ENCODE measurements at places on chromosomes 7 and 10. TPM values are rescaled to one million over a fixed set of nuclear protein-coding genes. Genes with fewer than 3 reads are reported as not detected.
A peak's percentile ranks its signal among the peaks of the same experiment; 100 is the strongest.

GRCh38 chr10:3873728-3874461 is 88.9 kb upstream of the KLF6 start:
- DNase-seq = no peak

GRCh38 chr10:100659361-100660098 is 85.9 kb upstream of the PAX2 start:
- no peak for DNase-seq

Gene RSBN1L
- 2.8 TPM for polyA plus RNA-seq

GRCh38 chr7:24825931-24826661 is 68.8 kb upstream of the GSDME start:
- no peak for DNase-seq

Gene NEBL
- polyA plus RNA-seq = not detected

- no peak for DNase-seq
These were observed 6.9 kb upstream of the GSTO2 start for GRCh38 chr10:104262055-104262454.

Gene CPA4
- 54.9 TPM for polyA plus RNA-seq

- DNase-seq = no peak
These were observed 208.4 kb upstream of the KLF14 start for GRCh38 chr7:130942211-130942964.

DNA sequence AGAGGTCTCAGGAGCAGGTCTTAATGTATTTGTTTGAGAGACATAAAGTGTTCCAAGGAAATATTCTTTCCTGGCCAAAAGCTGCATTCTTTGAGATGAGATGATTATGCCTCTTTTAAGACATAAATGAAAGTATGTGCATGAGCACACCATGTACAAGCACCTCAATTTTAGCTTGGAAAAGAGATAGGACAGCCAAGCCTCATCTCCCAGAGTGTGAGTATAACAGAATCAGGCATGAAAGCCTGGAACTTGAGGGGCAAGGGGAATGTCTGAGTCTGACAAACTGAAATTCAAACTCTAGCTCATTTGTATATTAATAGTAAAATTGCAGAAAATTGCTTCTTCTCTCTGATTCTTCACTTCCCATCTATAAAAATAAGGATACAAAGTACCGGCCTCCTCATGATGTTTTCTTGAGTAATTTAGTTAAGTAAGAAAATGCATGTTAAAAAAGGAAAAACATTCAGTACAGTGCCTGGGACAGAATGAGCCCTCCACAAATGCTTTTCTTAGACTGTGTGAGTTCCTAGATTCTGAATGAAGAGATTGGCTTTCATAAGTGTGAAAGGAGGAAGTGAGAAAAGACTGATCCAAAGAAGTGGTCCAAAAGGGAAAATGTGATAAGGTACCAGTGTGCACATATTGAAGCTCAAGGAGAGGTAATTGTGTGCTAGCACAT is 1260.9 kb upstream of the SORCS1 start:
- no peak for DNase-seq

DNA sequence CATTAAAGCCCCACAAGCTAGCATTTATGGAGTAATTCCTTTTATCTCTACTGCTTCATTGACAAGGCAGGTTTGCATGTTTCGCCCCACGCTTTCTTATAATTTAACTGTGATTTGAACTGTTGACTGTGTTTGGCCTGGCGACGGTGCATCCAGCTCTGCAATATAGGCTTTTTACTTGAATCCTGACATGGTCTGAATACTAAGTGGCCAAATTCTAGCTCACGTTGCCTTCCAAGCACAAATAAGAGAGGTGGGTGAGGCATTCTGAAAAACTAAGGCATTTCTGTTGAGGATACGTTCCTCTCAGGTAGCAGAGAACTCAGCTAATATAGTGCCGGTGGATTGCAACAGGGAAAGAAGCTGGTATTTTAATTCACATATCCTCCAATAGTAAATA is 61.8 kb downstream of the NRP1 start:
- DNase-seq = no peak

GRCh38 chr7:6168477-6168868 is 104.0 kb downstream of the CYTH3 start:
- DNase-seq = no peak

GRCh38 chr7:103735377-103735776 is 254.1 kb downstream of the RELN start:
- DNase-seq = no peak

DNA sequence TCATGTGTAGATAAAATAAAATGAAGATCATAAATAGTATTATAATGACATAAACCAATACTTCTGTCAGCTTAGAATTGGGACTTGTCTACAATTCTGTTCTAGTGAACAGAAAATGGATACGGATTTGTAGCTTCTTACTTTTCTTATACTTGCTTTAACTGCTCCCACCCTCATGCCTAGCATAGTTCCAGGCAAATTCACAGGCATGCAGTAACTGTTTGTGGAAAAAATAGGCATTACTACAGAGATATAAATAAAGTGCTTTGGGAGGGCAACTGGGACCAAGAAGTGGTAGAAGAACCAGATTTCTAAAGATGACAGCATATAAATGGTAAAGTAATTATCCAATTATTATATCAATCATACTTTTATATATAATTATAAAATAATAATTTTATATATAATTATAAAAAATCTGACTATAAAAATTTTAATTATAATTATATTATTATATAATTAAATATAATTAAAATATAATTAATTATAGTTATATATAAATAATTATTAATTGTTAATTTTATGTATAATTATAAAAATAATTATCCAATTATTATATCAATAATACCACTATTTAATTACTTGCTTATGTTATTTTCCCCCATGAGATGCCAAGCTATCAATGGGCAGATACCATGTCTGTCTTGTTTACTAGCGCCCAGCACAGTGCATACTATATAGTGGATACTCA is 144.1 kb downstream of the NOC3L start:
- no peak for DNase-seq

DNA sequence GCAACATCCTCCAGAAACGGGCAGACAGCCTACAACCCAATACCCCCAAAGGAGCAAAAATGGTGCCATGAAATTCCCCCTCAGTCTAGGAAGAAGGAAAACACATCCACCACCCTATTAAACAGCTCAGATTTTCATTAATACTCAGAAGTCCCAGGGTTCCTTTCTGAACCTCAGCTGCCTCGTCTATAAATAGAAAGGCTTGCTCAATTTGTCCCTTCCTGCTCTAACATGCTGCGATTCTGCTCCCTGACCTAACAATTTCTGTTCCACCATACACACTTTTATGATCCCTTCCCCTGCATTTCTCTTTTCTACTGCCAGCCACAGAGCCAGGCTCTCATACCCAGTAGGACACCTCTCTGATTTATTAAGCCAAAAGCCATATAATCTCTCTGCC is 68.1 kb downstream of the MTERF1 start:
- DNase-seq = no peak

DNA sequence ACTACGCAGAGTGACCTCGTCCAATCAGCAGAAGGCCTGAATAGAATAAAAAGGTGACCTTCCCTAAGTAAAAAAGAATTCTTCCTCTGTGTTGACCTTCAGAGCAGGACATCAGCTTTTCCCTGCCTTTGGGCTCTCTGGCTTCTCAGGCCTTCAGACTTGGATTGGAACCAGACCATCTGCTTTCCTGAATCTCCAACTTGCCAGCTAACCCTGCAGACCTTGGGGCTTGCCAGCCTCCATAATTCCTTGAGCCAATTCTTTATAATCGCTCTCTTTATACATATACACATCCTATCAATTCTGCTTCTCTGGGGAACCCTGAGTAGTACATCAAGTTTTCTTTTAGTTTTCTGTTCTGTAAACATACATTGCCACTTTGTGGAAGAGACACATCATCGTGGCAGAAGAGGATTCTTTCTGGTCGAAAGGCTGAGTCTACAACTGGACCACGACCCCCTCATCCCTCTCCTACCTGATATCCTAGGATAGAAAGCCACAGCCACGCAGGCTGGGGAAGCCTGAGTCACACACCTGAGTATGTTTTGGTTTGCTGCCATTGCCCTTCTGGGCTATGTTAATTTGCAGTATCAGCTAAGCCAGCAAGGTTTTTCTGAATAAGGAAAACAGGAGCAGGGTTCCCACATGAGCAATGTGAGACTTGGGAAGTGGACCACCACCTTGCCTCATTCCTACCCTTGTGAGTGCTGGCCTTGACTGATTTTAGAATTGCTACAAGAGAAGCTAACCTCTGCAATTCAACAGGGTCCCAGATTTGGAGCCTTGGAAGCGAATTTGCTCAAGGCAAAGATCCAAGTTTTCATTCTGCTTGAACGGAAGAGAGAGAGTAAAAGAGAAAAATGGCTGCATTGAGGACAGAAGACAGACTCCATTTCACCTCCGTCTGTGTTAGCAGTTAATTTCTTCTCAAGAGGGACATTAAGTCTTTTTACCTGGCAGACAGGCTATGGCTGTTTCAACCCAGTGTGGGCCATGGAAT is 445.2 kb upstream of the FZD8 start:
- no peak for DNase-seq

GRCh38 chr10:3122486-3123205 is 49.9 kb downstream of the PITRM1 start:
- DNase-seq = no peak

GRCh38 chr7:112001091-112001826 is 204.9 kb downstream of the DOCK4 start:
- DNase-seq = peak; percentile 4

DNA sequence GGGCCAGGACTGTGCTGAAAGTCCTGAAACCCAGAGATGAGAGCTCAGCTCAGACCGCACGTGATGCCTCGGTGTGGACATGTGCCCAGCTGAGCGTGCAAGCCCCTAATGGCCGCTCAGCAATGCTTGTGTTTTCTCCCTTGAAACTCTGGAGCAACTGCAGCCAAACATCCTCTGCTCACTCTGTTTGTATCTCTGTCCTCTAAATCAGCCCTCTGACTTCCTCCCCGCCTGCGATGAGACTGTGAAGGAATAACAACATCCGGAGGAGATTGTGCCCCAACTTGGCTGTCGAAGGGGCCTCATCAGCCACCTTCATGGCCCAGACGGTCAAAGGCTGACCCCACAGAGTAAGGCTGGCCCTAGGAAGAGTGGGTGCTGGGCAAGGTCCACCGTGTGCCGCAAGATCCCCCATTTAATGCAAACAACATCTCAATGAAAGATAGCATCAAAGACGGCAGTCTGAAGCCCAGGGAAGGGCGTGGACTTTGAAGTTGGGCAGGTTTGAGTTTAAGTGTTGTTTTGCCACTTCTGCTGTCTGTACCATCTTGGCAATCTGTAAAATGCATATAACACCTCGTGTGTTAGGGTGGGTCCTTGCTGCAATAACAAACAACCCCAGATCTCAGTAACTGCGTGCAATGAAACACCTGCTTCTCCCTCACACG is 39.9 kb downstream of the CALML3 start:
- no peak for DNase-seq

GRCh38 chr7:50782375-50783208 is at the start of gene GRB10:
Gene GRB10, minus strand, starts transcription at chr7:50782896. Its CDS starts 50,574 bp downstream, at chr7:50732322.
- no peak for DNase-seq

DNA sequence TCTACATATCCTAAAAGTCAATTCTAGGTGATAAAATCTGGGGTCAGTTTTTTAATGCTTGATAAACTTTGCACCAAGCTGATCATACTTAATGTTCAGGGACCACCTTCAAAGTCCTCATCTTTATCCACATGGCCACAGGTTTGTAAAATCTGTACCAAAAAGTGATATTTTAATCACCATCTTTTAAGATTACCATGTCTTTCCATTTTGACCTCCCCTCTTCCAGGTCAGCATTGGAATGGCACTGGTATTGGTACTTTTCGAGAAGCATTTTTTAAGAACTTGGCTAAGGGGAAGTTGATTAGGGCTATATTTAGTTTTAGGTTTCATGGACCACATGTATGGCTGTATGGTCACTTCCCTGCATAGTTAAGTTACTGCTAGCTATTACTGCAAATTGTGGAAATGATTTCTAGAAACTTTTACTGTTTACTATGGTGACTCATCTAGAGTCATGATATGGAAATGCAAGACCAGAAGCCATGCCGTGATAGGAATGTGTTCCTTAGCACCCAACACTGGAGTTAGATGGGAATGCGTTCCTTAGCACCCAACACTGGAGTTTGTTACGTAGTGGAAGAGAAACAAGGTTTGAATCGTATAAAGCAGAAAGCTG is 50.8 kb upstream of the ABLIM1 start:
- DNase-seq = peak; percentile 37

Gene DOCK1
- polyA plus RNA-seq = 24.9 TPM

Gene GNAT3
- polyA plus RNA-seq = not detected

GRCh38 chr10:20354166-20354565 is 537.9 kb downstream of the PLXDC2 start:
- DNase-seq = no peak

Gene ACHE
- 0.05 TPM for polyA plus RNA-seq

- peak; percentile 50 for DNase-seq
These were observed 4.0 kb upstream of the LEP start for GRCh38 chr7:128236924-128237586.

GRCh38 chr10:69818676-69819239 is 17.1 kb downstream of the COL13A1 start:
- no peak for DNase-seq

- DNase-seq = no peak
These were observed 43.9 kb downstream of the STK32C start for GRCh38 chr10:132263866-132264265.

Gene TLX1
- not detected for polyA plus RNA-seq

DNA sequence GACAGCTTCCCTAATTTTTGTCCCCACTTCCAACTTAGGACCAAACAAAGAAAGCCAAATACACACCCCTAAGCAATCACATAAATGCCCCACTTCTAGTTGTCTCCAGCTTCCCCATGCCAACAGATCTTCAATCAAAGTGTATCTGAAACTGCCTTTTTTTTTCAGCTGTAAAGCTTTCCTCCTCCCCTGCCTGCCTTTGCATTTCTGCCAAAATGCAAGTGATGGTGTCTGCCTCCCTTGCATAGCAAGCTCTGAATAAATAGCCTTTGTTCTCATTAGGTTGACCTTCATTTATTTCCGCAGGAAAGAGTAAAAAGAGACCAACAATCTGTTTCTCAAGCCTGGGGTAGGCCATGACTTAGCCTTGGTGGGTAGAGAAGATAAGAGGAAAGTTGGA is 459.4 kb downstream of the GPAM start:
- DNase-seq = no peak

GRCh38 chr10:12389154-12389734 is 39.9 kb downstream of the CAMK1D start:
- DNase-seq = no peak

GRCh38 chr7:55423277-55423711 is 58.2 kb downstream of the LANCL2 start:
- no peak for DNase-seq

DNA sequence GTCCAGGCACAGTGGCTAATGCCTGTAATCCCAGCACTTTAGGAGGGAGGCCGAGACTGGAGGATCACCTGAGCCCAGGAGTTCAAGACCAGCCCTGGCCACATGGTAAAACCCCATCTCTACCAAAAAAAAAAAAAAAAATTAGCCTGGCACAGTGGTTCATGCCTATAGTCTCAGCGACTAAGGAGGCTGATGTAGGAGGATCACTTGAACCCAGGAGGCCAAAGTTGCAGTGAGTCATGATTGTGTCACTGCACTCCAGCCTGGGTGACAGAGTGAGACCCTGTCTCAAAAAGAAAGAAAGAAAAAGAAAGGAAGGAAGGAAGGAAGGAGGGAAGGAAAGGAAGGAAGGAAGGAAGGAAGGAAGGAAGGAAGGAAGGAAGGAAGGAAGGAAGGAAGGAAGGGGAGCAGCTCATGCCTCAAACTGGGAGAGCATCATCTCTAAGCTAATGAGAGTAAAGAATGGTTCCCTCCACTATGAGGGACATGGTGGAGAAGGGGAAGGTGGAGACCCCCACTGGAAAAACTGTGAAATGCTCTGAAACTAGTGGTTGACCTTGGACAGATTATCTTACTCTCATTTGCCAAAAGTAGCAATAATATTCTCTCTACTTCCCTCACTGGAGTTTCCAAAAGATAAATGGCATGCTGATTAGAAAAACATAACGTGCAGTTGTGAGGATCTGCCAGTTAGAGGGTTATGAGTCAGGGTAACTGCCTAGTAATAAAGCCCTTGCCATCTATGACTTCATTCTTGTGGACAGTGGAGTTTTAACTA is 16.8 kb downstream of the GIMAP5 start:
- no peak for DNase-seq

Gene CTAGE4
- 0.98 TPM for polyA plus RNA-seq
